ENCODE measurements at places on chromosomes 5 and 9.

DNA sequence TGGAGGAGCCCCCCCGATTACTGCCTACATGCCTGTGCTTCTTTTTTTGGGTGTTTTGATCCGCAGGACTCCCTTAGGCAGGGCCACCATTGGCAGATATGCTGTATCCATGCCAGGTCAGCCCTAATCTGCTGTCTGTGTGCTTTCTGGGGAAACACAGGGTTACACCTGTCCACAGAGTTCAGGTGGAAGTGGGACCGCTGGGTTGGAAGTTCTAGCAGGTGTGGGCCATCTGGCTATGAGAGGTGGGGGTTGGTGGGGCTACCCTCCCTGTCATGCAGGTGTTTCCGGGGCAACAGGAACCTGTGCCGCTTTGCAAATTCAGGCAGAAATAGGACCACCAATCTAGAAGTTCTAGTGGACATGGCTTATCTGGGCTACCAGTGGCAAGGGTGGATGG lies 17.0 kb downstream of the IFNE start:
- no peak for DNase-seq

- DNase-seq: peak; percentile 80
Observed at GRCh38 chr5:160165137-160166068, 46.2 kb upstream of the PWWP2A start.

DNA sequence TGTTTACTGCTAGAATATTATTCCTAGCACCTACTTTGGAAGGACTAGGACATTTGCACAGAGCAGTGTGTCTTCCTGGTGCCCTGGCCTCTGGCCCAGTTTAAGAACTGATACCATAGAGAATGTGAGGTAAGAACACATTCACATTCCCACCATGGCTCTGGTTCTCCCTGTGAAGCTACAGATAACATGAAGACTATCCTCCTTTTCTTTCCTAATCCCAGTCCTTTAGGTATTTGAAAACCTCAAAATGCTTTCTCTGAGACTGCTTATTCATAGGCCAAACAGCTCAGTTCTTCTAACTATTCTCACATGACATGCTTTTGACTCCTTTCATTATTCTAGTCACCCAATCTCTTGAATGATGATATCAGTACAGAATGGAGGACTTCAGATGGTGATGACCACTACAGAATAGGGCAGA lies 11.9 kb downstream of the FAM219A start:
- no peak for DNase-seq

GRCh38 chr9:112443636-112444035 lies 43.0 kb upstream of the KIAA1958 start:
- DNase-seq: no peak

GRCh38 chr9:134624621-134625181 lies 16.9 kb upstream of the COL5A1 start:
- DNase-seq: peak; percentile 75

DNA sequence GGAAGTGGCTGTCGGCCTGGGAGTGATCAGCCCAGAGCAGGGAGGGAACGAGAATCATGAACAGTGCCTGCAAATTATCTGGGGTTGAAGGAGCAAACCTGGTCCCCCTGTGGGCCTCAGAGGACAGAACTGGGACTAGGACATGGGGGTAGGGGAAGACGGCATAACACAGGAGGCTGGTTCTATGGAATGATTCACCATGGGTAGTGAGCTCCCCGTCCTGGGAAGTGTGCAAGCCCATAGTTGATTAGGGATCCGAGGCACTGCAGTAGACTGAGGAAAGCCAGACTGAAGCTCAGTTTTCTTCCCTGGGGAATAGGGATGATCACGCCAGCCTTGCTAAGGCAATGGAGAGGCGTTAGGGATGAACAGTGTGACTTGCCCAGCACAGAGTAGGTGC lies 5.6 kb downstream of the ADGRD2 start:
- DNase-seq: no peak

GRCh38 chr9:35656831-35657545 lies 831 bp downstream of the RMRP start:
- DNase-seq: no peak

DNA sequence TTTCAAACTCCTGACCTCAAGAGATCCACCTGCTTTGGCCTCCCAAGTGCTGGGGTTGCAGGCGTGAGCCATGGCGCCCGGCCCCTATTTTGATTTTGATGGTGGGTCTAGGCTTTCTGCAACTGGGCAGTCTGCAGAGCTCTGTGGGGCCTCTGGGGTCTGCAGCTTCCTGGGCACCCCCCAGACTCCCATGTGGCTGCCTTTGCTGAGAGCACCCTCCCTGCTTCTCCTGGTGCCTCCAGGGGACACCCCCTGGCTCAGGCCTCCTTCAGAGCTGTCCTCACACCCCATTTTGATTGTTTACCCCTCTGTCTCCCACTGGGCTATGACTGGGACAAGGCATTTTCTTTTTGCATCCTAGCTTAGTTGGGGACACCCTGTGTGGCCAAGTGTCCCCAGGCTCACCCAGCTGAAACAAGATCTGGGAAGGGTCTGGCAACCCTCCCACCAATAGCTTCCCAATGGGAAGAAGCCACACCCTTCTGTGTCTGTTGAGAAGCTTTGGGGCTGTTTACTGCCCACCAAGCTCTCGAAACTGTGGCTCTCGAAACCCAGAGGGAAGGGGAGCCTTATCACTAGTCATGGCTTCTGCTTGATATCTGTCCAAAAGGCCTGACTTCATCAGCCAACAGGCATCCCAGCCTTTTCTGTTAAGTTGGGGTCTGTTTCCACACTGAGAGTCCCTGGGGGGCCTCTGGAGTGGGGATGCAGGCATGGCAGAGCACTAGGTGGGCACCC lies 204.4 kb upstream of the IER5L start:
- no peak for DNase-seq

DNA sequence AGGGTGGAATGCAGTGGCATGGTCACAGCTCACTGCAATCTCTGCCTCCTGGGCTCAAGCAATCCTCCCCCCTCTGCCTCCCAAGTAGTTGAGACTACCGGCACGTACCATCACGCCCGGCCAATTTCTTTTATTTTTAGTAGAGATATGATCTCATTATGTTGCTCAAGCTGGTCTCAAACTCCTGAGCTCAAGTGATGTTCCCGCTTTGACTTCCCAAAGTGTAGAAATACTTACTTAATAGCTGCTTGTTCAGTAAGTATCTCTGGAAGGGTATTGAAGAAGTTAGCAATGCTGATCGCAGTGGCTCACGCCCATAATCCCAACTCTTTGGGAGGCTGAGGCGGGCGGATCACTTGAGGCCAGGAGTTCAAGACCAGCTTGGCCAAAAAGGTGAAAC lies 35.7 kb upstream of the PLIN2 start:
- no peak for DNase-seq

- DNase-seq: no peak
Observed at GRCh38 chr9:84992381-84992780, 322.9 kb downstream of the NTRK2 start.

GRCh38 chr5:109739741-109740728 lies 50.3 kb downstream of the MAN2A1 start:
- DNase-seq: peak; percentile 81

- DNase-seq: no peak
Observed at GRCh38 chr9:130770679-130771442, 64.2 kb upstream of the ABL1 start.

DNA sequence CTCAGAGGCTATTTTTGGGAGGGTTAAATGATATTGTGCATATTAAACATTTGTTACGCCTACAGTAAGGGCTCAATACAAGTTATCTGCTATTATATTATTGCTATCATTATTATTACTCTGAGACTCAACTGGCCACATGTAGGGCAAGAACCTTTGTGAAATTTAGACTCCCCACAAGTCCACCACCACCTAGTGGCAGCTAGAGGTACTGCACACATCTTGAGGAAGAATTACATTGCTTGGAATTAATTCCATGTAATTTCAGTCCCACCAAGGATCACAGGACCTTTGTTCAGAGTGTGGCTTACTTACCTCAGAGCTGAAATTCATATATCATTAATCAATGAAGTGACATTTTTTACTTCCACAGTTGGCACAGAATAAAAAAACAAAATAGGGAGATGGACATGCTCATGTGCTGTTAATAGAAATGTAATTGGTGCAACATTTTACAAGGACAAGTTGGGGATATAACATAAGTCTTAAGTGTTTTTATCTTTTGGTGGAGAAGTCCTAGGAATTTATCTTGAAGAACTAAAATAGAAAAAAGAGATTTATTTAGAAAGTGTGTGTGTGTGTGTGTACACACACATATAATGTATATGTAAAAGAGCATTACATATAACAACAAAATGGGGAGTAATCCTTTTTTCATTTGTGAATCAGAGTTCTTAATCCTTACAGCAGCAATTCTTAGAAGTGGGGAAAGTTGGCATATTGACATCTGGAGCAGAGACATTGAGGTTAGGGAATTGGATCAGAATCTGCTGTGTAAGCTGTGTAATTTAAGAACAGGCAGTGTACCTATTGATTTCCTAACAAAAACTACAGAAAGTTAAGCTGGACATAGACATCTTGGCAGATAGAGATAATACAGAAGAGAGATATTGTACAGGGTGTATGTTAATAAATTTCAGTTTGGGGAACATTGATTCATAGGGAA lies 11.2 kb downstream of the MSANTD3 start:
- DNase-seq: peak; percentile 40

DNA sequence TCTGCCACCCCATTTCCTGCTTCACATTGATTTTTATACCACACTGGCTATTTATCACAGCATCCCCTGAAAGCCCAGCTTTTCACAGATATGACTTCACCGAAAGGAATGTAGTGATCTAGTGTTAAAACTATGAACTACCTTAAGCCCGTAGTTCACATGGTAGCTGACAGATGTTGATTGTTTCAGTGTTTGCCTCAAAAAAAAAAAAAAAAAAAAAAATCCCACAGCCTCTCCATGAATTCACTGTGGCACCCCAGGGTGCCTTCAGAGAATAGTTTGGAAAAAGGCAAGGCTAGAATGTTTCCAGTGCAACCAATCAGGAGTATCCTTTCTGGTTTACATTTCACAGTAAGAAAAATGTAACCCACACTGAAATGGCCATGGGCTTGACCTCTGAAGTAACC lies 37.1 kb downstream of the GLIS3 start:
- no peak for DNase-seq

DNA sequence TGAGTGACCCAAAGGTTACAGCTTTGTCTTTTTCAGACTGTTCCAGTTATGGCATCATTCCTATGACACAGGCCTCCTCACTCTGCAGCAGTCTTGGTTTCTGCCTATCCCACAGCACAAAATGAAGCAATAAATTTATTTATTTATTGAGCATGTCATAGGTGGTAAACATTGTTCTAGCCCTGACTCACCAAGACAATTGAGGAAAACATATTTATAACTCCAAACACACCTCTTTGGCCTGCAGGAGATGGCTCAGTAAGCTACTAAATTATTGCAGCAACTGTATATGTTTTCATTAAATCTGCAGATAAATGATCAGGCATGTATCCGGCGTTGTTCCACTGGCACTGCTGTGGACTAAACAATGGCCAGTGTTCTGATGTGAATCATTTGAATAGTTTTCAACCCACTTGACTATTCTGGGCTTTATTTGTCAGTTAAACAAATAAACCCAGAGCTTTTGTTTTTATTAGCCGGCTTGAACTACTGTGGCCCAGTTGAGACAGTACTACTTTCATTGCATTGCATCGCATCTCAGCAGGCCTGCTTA lies 83.2 kb downstream of the FOXD1 start:
- no peak for DNase-seq

GRCh38 chr5:117424559-117424958 lies 849.9 kb upstream of the SEMA6A start:
- no peak for DNase-seq

DNA sequence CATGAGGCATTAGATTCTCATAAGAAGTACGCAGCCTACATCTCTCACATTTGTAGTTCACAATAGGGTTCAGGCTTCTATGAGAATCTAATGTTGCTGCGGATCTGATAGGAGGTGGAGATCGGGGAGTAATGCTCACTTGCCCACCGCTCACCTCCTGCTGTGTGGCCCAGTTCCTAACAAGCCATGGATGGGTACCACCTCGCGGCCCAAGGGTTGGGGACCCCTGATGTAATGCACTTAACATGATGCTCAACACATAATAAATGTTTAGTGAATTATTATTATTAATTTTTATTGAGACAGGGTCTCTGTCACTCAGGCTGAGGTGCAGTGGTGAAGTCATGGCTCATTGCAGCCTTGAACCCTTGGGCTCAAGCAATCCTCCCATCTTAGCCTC lies 104.7 kb upstream of the IL7R start:
- DNase-seq: no peak

DNA sequence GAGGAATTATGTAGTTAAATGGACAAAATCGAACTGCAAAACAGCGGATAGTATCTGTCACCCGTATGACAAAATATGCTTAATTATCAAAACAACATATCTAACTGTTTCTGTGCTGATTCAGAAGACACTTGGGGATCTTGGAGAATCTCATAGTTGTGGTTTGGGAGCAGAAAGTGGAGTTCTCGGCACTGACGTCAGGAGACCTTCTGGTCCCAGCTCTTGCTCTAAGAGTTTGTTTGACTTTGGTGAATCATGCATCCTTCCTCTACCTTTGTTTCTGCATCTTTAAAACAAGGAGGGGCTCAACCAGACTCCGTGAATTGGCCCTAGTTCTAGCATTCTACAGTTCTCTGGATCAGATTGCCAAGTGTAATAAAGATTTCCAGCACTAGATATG lies 37.0 kb upstream of the TAF1L start:
- no peak for DNase-seq

GRCh38 chr9:121748074-121748473 lies 96.6 kb downstream of the DAB2IP start:
- no peak for DNase-seq

DNA sequence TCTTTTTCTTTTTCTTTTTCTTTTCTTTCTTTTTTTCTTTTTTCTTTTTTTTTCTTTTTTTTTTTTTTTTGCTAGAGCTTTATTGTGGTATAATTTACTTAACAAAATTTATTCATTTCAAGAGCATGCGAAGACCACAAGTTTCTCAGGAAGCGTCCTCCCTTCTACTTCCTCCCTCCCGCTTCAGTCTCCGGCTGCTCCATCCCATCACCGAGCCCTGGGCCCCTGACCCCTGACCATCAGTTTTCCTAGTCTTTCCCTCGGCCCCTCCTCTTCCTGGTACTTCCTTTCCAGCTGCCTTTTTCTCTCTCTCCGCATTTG lies 34.7 kb downstream of the C9orf152 start:
- DNase-seq: no peak

DNA sequence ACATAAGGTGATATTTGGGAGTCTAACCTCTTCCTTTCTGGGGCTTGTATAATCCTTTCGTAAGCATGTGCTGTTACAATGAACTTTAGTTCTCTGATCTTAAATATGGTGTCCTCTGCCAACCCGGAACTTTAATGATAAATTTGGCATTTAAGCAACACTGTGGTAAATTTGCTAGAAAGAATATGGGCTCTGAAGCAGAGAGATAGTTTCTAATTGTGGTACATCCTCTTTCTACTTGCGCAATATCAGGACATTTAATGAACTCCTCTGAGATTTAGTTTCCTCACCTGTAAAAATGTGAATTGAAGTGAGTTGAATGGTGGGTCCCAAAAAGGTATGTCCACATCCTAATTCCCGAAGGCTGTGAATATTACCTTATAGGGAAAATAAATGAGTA lies 364.7 kb downstream of the CAAP1 start:
- DNase-seq: no peak

DNA sequence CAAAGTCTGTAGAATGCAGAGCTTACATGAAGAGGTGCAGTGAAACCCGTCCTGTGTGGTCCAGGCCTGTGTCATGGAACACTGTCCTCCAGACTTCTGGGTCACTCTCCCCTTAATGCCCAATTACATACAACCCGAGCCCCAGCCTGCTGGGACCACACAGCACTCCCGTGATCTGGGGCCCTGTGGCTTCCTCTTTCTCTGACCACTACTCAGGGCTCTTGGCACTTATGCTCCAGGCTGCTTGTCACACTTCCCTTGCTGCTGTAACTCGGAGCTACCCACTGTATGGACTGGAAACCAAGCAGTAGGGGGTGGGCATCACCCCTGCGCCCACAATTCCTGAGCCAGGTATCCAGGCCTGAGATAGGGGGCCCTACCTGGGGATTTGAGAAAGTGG lies 10.3 kb upstream of the IL3 start:
- DNase-seq: no peak

Data from ELF-1 (cell line).